A549 treated with Mapracorat at 1 μM for 4 hours (cell line): ENCODE measurements at places on chromosomes 3 and 15. TPM values are rescaled to one million over a fixed set of nuclear protein-coding genes. Genes with fewer than 3 reads are reported as not detected.

Gene SCAANT1
- total RNA-seq, result 1.7 TPM in 1 of 5 replicates, not detected in the others

Gene OCA2
- total RNA-seq, result 0.17 to 0.34 TPM (median 0.27 TPM) in 5 replicates

Gene SLC35A5
- total RNA-seq, result 11.3 to 17.0 TPM (median 16.0 TPM) in 5 replicates

Gene CTSH
- total RNA-seq, result 40.9 to 47.7 TPM (median 46.4 TPM) in 5 replicates

Gene DCLK3
- total RNA-seq, result not detected in 5 replicates

Gene SLC6A1
- not detected in 5 replicates for total RNA-seq

Gene EAF2
- total RNA-seq, result 1.5 to 2.7 TPM (median 2.2 TPM) in 5 replicates

Gene DUOX1
- total RNA-seq, result not detected in 5 replicates

Gene TRIM71
- not detected in 5 replicates for total RNA-seq

Gene CD200R1
- total RNA-seq, result not detected in 5 replicates

Gene P2RY14
- total RNA-seq, result not detected in 5 replicates

Gene IMPG2
- 0.01 to 0.02 TPM (median 0.02 TPM) in 3 of 5 replicates, not detected in the others for total RNA-seq

Gene RARRES1
- total RNA-seq, result 7.7 to 11.7 TPM (median 11.2 TPM) in 5 replicates
